NCI-H1694 treated with DMSO at 0.1 percent for 48 hours (cell line): ENCODE measurements at places on chromosomes 7 and 10.

GRCh38 chr10:13684806-13685482 is 98.2 kb downstream of the PRPF18 start:
- DNase-seq, result no peak

DNA sequence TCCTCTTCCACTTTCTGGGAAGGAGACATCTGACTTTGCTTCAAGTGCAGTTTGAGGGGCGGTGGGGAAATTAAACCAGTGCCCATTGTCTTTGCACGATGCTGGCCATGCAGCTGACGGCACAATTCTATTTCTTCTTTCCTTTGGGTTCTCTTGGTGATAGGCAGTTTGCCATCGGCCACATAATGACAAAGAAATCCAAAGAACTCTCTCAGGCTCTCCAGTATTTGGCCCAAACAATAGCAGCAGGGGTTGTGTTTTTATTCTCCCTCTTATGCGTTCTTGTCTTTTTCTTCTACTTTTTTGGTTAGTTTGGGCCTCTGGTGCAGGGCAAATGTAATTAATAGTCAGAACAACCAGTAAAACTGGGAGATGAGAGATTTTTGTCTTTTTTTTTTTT is 147.0 kb downstream of the EMX2 start:
- DNase-seq, result no peak

- no peak for DNase-seq
Measured at GRCh38 chr10:110399106-110399964, 94.6 kb upstream of the SMNDC1 start.

GRCh38 chr10:74675484-74675883 is 150.9 kb upstream of the KAT6B start:
- no peak for DNase-seq

DNA sequence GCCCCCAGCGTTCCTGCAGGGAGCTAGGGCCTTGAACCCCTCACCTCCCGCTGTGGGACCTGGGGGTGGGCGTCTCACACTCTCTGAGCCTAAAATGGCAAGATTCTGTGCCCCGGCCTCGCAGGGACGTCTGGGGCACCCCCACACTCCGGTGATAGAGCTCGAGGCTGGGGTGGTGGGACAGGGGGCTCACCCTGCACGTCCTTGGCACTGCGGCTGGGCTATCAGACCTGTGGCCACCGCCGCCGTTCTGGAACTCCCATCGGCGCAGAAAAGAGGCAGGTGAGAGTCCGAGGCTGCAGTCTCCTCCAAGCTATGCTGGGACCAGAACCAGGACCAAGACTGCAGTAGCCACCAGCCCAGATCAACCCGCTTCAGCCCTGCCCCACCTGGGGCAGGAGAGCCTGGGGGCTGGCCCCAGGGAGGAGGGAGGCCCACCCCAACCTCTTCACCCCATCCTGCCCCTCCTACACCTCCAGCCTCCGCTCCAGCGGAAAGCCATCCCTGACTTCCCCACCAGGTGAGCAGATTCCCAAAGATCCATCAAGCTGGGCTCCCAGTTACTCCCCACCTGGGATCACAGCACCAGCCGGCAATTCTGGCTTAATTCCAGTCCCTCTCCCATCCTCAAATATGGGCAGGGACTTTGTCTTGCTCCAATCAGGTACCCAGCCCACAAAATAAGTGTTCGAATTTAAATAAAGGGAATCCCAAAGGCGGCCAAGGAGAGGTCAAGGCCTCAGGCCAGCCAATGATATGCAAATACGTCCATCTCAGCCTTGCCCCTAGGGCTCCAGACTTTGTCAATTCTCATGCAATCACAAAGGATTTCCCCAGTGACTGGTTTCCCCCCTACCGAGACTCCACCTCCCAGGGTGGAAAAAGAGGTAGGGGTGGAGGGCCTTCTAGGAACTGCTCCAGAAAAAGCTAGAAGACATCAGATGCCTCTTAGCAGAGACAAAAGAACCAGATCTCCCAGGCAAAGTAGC is 16.4 kb downstream of the TNRC18 start:
- DNase-seq, result no peak

DNA sequence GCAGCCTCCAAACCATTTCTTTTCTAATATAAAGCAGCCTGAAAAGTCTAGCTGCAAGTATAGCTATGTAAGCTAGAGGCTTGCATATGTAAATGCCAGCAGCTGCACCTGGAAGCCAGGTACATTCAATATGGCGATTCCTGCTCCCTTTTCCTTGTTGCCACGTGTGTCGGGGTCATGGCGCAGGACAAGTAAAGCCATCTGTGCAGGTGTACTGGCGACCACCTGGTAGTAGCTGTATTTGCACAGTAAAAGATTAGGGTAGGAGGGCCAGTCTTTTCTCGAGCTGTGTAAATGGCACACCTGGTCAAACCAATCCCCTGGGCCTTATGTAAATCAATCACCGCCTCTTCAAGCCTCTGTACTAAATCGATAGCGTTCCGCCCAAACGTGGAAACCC is 484.5 kb downstream of the MAGI2 start:
- no peak for DNase-seq

DNA sequence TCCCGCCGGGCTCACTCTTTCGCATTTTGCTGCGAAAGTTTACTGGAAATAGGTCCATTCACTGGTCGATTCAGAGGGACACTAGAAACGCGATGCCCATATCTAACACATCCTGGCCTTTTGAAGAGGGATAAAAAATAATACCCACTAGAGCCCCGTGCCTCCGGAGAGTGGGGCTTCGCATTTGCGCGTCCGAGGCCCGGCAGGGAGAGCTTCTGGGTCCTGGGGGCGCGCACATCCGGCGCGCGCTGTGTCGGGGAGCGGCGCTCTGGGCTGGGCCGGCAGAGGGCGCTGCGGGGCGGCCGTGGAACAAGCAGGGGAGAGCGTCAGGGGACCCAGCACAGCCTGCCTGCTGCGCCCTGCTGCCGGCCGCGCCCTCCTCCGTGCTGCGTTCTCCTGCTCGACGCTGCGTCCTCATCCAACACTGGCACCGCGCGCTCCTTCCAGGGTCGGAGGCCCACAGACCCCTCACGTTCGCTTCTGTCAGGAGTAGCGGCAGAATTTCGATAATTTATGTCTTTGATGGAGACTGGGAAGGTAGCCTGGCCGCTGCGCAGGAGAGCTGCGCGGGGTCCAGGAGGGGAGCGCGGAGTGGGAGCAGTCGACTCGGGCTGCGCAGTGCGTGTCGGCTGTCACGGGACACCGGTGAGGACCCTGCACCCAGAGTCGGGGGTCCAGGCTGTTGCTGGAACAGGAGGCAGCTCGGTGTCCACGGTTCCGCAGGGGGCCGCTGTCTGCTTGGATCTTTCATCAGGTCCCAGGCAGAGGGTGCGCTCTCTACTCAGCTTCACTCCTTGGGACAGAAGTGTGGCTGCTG is 41.5 kb upstream of the ZNF32 start:
- DNase-seq, result peak; percentile 48

DNA sequence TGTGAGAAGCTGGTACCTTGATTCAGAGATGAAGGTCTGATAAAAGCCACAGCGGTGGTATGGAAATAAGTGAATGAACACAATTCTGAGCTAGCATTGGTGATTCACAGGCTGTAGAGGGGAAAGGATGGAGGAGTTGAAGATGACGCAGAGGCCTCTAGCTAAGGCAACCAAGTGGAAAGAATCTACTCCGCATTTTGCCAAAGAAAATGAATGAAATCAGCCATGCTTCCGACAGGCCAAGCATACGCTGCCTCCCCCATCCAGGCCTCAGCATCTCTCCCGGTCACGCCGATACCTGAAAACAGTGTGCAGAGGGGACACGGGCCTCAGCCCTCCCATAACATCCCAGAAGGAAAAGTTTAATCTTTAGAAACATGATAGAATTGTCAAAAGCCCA is 124.3 kb upstream of the UNC5B start:
- DNase-seq, result no peak

DNA sequence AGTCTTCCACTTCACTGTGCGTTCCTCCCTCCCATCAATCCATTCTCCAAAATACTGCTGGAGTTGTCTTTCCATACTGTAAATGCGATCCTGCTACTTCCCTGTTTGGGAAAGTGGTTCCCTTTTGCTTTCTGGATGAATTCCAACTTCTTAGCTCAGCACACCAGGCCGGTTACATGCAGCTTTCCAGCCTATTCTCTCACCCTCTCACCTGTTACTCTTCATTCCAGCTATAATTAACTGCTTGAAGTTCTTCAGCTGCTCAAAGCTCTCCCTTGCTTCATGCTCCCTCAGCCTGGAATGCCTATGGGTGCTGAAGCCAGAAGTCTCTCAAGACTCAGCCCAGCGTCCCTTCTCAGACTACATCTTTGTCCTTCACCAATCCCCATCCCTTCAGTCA is 6.0 kb upstream of the ZNRF2 start:
- DNase-seq, result no peak

GRCh38 chr7:98244871-98245270 is 7.2 kb downstream of the TECPR1 start:
- no peak for DNase-seq

DNA sequence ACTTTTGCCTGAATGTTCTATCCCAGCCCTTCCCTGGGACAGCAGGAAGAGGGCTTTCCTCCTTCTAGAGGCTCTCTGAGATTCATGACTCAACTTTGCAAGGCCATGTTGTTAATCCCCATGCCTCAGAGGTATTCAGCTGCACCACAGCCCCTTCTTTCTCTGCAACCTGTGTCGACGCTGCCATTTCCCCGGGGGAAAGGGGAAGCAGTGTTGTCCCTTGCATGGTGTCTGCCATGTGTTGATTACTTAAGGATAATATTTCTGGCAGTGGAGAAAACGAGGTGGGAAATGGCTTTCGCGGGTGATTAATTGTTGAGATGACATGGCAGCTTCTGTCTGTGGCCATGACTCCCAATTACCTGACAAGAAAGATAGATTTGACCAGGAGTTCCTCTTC is 133.1 kb downstream of the SORCS3 start:
- DNase-seq, result no peak

DNA sequence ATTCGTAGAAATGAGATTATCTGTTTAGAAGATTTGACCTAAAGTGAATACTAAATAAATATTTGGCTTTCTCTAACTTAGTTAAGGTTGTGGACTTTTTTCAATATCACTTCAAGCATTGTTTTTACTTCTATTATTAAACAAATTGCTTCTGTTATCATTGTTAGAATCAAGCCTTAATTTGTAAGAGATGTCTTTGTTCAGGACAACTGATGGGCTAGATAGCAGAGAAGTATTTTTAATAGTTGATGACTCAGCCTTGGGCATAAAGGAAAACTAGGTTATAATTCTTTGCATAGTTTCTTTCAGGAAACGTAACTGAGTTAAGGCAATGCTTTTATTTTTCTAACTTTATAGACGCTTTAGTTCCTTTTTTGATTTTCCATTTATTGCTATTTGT is 128.8 kb upstream of the SMIM30 start:
- DNase-seq, result no peak

- peak; percentile 2 for DNase-seq
Measured at GRCh38 chr10:104417637-104418292, 64.1 kb downstream of the CFAP58 start.

- DNase-seq, result no peak
Measured at GRCh38 chr10:117830787-117831212, 215.9 kb downstream of the RAB11FIP2 start.

DNA sequence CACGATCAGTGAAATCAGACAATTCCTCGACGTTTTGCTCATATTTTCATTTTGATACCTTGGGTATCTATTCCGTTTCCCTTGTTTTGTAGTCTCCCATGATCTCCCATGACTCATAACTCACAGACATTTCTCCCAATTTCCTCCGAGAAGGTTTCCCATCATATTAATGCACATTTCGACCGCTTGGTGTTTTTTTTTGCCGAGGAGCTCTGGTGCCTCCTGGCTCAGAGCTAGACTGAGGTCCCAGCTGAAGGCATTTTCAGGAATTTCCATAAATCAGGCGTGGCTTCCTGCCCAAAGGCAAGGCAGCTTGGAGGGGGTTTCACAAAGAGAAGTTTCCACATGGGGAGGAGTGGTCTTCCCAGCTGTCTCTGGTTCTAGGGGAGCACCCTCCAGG is 148.2 kb upstream of the TNS3 start:
- no peak for DNase-seq

- DNase-seq, result no peak
Measured at GRCh38 chr7:76069238-76069638, 21.3 kb downstream of the MDH2 start.

DNA sequence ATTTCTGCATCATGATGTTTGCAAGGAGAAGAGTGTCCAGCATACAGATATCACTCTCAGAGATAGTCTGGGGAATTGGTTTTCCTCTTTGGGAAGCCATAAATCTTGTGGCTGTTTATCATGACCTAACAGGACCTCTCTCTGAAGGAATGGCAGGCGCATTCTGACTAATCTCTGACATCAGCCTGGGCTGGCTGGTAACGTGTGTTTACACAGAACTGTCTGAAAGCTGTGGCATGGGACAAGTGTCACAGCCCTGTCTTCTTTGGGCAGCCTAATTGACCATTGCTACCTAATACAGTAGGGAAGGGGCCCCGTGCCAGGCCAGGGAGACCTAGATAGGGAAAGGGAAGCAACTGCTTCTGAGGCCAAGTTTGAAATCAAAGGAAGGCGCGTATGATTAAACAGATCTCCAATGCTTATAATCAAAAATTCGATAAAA is 73.9 kb upstream of the CABCOCO1 start:
- DNase-seq, result no peak
